ENCODE measurements at places on chromosomes 1 and 21.

- no peak for DNase-seq
Observed at GRCh38 chr1:155979597-155980343, 1.4 kb upstream of the ARHGEF2 start.

GRCh38 chr21:24290151-24290833, 1317.0 kb downstream of the MRPL39 start:
- DNase-seq = no peak

- no peak for DNase-seq
Observed at GRCh38 chr1:108570998-108571401, 11.1 kb downstream of the EEIG2 start.

- peak; percentile 7 for DNase-seq
Observed at GRCh38 chr1:169514566-169515270, 29.0 kb upstream of the SLC19A2 start.

GRCh38 chr1:18941221-18942141, 15.0 kb downstream of the IFFO2 start:
- peak; percentile 97 for DNase-seq

DNA sequence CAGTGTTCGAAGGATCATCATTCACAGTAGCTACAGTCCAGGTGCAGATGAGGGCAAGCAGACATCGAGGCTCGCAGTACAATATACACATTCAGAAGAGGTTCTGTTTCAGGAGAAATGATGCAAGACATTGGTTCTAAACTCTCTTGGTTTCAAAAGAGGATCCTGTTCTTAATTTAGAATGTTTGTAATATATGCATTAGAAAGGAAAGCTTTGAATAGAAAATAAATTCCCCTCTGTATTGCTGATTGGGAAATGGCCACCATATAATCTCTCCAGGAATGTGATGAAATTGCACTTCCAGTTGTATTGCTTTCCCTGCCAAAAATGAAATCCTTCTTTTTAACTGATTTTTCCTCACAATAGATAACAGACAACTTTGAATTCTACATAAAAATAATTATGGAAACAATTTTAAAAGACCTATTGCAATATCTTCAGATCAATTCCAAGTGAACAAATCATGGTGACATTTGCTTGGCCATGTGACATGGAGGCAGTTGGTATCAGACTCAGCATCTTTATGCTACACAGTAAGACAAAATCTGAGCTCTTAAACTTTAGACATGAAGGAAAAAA, 27.6 kb upstream of the SIPA1L2 start:
- DNase-seq = no peak
